ENCODE measurements at places on chromosomes 13 and 19. TPM values are rescaled to one million over a fixed set of nuclear protein-coding genes. Genes with fewer than 3 reads are reported as not detected.

GRCh38 chr19:30229525-30230174, 142.5 kb upstream of the ZNF536 start:
- DNase-seq = no peak

Gene HOMER3
- 39.8 TPM for total RNA-seq

Gene GRIN2D
- total RNA-seq = 0.31 TPM

Gene ZNF71
- total RNA-seq = 6.9 TPM

GRCh38 chr13:114043421-114044053, 69.7 kb upstream of the C13orf46 start:
- peak; percentile 85 for DNase-seq

DNA sequence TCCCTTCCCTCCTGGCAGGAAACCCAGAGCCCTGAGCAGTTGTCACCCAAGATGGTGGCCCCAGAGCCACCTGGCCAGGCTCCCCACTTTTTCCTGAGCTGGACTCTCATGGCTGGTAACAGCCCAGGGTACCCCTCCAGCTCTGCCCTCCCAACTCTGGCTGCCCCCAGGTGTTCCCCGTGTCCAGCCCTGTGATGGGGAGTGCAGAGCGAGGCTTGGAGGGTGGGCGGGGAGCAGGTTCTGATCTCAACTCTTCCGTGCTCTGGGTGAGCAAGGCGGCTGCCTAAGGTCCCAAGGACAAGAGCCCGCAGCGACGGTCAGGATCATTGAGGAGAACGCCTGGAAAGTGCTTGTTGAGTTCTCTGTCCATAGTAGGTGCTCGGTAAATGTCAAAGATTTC, 54.7 kb upstream of the GAS6 start:
- DNase-seq = peak; percentile 13

Gene BLOC1S3
- total RNA-seq = 5.6 TPM

DNA sequence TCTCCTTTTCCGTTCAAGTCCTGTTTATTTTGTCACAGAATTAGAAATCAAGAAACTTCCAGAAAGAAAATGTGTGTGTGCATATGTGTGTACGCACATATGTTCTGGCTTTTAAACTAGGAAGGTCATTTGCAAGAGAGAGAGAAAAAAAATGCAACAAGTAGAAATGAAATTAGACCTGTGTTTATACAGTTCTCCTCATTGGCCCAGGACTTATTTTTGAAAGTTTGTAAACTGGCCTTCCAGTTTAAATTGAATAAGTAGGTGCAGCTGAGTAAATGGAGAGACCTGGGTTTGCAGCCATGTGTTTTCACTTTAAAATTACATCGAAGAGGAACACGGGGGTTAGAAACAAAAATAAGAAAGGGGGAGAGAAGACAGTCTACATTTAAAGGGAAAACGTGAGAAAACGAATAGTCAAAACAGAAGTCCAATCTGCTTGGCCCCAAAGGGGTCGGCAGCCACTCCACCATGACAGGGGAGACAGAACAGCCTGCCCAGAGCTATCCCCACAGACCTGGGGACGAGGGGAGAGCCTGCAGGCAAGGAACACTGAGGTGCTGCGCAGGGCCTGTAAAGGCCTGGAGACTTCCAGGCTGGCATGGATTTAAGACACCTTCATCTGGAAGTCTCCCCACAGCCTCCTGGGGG, 216.8 kb upstream of the MAB21L1 start:
- DNase-seq = no peak

GRCh38 chr13:109412283-109412901, 374.0 kb downstream of the IRS2 start:
- DNase-seq = no peak

DNA sequence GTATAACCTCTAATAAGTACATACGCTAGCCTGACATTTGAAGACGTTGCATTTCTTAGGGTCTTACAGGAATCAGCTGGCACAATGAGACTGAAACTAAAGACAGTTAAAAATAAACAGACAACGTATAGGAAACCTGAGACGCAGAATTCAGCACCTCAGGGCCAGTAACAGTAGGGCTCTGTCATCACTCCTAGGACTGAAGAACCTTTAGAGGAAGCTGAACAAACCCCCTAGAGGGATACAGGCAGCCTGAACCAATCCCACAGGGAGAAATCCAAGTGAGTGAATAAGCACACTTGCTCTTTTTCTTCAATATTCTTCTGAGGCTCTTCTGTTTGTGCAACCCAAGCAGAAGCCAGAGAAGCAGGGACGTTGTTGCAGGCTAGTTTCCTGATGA, 53.9 kb upstream of the KLHL1 start:
- no peak for DNase-seq

Gene LAIR2
- total RNA-seq = not detected

Gene IGFLR1
- 1.8 TPM for total RNA-seq

- no peak for DNase-seq
Observed at GRCh38 chr19:40380199-40381037, 9.6 kb downstream of the HIPK4 start.

DNA sequence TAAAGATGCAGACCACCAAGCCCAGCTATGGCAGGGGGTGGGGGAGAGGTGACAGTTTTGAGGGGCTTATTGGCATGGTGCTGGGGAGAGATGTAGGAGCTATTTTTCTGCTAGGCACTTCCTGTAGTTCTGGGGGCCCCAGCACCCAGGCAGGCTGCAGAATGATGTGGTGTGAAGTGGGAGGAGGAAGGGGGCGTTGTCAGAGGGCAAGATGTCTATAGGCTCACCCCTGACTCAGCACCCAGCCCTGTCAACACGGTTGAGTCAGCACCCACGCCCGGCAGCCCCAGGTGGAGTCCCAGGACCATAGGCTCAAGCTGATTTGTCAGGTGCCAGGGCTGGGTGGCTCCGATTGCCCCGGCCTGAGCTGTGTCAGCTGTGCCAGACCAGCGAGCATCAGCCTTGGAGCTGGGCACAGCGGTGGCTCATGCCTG, 5.8 kb downstream of the KLF2 start:
- peak; percentile 93 for DNase-seq

DNA sequence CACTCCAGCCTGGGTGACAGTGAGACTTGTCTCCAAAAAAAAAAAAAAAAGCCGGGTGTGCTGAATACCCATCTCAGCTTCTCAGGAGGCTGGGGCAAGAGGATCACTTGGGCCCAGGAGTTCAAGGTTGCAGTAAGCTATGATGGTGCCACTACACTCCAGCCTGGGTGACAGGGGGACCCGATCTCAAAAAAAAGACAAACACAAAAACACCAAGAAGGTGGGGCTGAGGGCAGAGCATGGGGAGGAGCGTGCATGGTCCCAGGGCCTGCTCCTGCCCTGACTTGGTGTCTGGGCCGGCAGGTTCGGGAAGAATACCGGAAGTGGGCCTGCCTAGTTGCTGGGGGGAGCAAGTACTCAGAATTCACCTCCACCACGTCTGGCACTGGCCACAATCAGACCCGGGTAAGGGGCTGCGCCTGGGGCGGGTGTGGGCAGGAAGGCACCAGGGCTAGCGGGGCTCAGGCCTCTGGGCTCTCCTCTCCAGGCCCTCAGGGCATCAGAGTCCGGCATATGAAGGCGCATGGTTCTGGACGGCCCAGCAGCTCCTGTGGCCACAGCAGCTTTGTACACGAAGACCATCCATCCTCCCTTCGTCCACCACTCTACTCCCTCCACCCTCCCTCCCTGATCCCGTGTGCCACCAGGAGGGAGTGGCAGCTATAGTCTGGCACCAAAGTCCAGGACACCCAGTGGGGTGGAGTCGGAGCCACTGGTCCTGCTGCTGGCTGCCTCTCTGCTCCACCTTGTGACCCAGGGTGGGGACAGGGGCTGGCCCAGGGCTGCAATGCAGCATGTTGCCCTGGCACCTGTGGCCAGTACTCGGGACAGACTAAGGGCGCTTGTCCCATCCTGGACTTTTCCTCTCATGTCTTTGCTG, 11.3 kb downstream of the DDX39A start:
- no peak for DNase-seq

- DNase-seq = no peak
Observed at GRCh38 chr13:43057653-43058317, 34.4 kb downstream of the DNAJC15 start.

- DNase-seq = no peak
Observed at GRCh38 chr13:110640591-110641029, 25.3 kb downstream of the NAXD start.

DNA sequence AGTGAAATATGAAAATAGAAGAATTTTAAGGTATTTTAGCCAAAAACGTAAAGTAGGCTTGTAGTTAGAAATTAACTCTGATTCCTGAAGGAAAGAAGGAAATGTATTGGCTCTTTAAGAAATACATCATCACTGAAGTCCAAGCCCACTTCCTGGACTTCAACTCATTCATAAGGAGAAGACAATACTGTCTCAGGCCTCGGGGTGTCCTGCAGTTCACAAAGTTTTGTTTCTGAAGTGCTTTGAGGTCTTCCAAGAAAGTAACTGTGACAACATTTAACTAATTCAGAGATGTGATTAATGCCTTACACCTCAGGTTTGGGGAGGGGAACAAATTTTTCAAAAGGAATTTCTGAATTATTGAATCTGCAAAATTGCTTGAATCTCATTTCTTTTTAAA, 65.8 kb upstream of the STARD13 start:
- no peak for DNase-seq

GRCh38 chr13:80957019-80957655, 616.2 kb upstream of the SPRY2 start:
- DNase-seq = no peak

Gene KLF12
- total RNA-seq = 6.1 TPM

GRCh38 chr13:52899206-52899605, 50.8 kb upstream of the PCDH8 start:
- no peak for DNase-seq

Gene CBARP
- 2.6 TPM for total RNA-seq

GRCh38 chr13:24274452-24275021, 34.8 kb upstream of the C1QTNF9 start:
- peak; percentile 69 for DNase-seq

GRCh38 chr13:75554464-75554863, 4.9 kb downstream of the UCHL3 start:
- no peak for DNase-seq

- DNase-seq = no peak
Observed at GRCh38 chr13:84845907-84846619, 953.2 kb downstream of the SLITRK6 start.

Gene CBLC
- not detected for total RNA-seq

DNA sequence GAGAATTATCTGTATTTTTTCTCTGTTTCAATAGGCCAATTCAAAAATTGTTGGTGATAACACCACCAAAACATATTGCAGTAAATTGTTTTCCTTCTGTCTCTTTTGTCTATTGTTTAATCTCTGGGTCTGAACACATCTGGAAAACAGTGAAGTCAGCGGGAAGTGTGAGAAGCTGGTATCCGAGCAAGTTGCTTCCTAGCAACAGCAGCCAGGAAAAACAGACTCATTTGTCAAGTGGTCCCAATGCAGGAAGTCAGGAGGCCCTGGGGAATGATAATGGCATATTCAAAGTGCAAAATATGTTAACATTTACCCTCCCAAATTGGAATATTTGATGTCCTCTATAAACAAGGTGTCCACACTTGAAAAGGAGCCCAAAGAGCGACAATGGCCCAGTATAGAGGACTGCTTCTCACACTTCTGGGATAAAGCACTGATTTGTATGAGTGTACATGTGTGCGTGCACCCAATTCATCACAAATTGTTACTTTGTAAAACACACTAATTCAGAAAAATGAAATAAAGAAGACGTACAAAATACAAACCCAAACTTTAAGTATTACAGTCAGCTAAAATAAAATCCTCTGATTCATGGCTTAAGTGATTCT, 515.0 kb downstream of the TBC1D4 start:
- no peak for DNase-seq

DNA sequence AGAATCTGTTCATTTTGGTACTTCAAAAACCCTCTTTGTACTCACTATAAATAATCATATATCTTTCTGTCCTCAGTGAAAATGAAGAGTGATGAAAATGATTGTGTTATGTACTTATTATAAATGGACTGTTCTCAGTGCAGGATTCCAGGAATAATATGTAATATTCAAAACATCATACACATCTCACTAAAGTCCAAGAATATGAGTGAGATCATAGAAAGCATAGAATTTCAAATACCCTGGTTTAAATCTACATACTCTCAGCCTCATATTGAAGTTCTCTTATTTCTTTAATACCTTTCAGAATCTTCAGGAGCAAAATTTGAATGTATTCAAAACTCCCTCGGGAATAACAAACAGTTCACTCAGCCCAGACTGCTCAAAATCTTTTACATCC, 868.0 kb downstream of the SLITRK6 start:
- DNase-seq = no peak

DNA sequence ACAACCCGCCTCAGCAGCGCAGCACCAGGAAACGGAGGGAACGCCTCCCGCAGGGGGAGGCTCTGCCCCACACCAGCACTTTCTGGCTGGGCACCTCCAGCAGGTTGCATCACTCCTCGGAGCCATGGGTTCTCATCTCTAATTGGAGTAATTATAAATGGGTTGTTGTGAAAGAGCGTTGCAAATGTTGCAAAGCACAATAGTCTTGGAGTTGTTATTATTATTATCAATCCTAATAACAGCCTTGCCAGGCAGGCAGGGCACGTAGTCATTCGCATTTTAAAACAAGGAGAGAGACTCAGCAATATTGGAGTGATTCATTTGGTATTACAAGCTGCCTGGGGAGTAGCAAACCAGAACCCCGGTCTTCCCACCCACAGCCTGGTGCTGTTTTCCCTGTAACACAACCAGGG, 108.6 kb upstream of the GJB6 start:
- no peak for DNase-seq

DNA sequence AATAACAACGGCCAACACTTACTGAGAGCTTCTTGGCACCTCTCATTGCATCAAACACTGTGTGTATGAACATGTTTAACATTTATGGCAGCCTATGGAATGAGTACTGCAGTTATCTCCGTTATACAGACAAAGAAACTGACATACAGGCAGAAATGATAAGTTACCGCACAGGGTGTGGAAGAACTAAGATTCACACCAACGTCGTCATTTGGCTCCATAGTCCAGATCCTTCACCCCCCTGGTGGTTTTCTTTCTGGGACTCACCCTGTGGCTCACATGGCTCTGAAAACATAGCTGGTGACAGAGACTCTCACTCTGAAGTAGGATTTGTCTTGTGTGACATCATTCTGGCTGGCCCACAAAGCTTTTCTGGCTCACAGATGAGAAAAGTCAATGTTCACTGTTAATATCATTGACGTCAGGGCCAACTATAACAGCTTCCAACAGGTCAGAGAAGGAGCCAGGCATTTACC, 230.1 kb downstream of the DLEU7 start:
- no peak for DNase-seq
